ENCODE measurements at places on chromosomes 12 and 14.
A peak's percentile ranks its signal among the peaks of the same experiment; 100 is the strongest.

DNA sequence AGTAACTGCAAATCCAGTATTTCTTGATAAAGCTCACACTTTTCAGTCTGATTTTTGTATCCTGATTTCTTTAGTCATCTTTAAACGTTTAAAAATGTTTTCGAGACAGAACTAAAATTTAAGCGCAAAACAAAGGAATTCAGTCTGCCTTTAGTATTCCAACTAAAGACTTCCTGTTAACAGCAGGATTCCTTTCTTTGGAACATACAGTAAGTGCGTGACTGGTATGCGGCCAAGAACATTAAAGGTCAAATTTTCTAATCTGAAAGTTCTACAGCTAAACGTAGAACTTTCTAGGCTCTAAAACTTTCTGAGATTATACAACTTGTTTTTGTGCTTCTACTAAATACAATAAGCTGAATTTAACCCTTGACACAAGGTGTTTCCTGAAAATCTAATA, 9.9 kb downstream of the SAV1 start:
- DNase-seq, result no peak

DNA sequence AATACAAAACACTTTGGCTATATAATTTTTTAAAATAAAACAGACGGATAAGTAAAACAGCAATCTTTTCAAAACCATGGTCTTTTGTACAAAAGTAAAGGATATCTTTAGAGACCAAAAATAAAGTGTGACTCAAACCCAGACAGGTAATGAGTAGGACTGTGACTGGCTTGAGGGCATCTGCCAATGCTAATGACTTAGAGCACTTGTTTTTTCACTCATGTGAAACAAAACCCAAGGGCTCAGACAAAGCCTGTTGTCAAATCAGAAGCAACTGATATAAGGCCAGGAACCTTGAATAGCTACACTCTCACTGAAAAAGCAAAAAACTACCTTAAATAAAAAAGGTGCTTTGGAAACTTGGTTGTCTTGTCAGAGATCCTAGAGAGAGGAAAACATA, 357.4 kb downstream of the TMEM117 start:
- DNase-seq, result no peak

DNA sequence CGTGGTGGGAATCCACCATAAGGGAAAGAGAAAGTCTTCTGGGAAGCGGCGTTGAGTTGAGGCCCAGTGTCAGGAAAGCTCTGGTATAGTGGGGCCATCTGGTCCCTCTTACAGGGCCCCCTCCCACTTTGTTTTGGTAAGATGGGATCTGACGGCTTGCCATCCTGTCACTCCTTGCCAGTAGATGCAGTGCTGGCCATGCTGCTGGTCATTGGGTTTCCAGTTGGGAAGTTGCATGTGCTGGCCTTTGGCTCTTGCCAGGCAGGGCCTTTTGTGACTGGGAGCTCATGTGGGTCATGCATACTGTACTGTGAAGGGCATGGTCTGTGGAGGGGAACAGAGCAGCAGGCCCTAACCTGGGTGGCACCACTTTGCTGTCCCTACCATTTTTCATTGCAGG, 3.8 kb downstream of the TRAF3 start:
- DNase-seq, result no peak

- DNase-seq, result no peak
These were observed 52.0 kb upstream of the CRY1 start for GRCh38 chr12:107145397-107145796.

- peak; percentile 60 for DNase-seq
These were observed 98.9 kb downstream of the DENND5B start for GRCh38 chr12:31491841-31492598.

DNA sequence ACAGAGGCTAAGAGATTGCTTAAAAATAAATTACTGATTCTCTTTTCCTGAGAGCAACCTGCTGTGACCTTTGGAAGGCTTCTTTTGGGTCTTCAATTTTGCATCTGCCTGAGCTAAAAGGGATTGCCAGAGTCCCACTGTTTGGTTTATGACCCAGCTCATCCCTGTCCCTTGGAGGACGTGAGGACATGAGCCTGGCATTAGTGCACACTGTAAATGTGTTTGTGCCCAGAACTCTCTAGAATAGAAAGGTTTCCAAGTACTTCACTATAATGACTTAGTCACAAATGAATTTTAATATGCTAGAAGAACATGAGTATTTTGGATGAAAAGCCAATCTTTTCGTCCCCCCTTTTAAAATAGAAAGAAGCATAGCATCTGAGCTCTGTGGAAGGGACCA, 47.1 kb upstream of the CDKN3 start:
- DNase-seq, result no peak

DNA sequence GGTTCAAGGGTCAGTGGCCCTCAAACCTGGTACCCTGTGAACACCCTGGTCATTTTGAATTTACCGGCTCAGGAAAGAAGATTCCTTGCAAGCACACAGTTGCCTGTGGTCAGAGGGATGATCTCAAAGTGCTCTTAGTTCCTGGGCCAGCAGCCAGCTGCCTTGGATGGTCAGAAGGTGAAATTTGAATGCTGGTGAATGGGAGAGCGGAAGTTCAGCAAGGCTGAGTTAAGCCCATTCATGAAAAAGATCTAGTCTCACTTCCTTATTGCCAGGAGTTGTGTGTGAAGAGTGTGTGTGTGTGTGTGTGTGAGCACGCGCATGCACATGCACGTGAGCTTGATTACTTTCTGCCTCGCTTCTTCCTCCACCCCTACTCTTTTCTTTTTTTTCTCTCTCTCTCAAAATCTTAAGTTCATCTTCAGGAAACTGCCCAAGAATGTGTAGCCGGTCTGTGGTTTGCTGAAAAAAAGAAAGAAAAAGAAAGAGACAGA, 155.5 kb upstream of the CCND2 start:
- DNase-seq, result no peak

DNA sequence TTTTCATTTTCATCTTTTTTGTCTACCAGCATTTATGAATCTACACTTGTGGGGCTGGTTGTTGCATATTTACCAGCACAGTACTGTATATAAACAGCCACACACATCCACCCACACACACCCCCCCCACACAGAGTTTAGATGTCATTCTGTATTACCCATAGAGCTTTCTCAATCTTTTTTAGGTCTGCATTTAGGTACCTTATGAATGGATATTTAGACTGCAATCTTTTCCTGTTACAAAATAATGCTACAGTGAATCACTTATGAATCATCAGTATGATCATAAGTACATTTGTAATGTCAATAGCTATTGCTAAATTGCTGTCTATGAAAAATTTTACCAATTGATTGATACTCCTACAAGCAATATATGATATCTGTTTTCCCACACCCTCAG, 67.3 kb upstream of the STK38L start:
- no peak for DNase-seq

Data from Calu3 (cell line).